ENCODE measurements at places on chromosomes 16 and 17.

GRCh38 chr17:51857052-51857597 is 301.4 kb downstream of the CA10 start:
- peak; percentile 42 for DNase-seq

GRCh38 chr17:7224110-7224509 is 4.4 kb downstream of the ACADVL start:
- no peak for DNase-seq

DNA sequence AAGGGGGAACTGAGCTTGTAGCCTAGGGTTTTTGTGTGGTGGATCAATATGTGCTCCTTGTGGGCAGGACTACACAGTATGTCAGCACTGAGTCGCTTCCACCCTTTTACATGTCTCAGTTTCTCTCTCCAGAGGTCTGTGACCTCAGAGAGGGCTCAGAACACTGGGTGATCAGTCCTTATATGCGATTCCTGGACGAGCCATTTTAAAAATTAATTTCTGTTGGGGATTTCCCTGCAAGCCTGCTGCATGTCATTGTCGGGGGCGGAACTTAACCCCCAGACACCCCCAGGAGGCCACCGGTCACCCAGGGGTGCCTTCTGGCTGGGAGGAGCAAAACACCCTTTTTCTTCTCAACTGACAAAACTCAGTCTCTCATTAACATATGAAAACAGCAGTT is 14.1 kb downstream of the DHRS7B start:
- no peak for DNase-seq

DNA sequence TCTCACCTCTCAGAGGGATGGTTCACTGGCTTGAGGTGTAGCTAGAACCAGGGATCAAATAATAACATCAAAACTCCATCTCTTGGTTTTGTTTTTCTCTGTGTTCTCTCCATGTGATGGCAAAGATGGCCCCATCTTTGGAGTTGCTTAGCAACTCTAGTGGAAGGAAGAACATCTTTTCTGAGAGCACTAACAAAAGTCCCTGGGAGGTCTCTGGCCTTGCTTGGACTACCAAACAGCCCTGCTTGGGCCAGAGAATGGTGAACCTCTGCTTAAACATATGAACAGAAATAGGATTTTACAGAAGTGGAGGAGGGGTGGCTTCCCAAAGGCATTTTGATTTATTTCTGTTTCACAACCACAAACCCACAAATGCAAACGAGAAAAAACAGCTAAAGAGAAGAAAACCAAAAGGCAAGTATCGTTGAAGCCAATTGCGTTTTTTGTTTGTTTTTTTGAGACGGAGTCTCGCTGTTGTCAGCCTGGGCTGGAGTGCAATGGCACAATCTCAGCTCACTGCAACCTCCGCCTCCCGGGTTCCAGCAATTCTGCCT is 13.2 kb downstream of the GABARAPL2 start:
- DNase-seq: no peak

DNA sequence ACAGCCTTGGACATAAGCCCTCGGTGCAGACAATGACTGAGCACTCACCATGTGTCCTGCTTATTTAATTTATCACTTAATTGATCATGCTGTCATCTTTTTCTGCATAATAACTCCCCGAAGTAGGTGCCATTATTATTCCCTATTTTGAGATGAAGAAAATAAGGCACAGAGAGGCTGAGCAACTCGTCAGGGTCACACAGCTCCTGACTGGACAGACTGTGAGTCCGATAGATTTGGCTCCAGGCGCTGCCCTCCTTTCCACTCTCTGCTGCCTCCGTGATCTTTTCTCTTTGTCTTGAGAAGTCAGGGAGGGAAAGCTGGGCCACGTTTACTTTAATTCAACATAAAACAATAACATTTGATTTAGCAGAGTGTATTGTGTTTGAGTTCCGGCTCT is 19.0 kb upstream of the N4BP1 start:
- DNase-seq: no peak

GRCh38 chr16:14097182-14097959 is 26.3 kb downstream of the MRTFB start:
- DNase-seq: no peak

GRCh38 chr17:34894964-34895363 is 66.3 kb downstream of the CCT6B start:
- no peak for DNase-seq

DNA sequence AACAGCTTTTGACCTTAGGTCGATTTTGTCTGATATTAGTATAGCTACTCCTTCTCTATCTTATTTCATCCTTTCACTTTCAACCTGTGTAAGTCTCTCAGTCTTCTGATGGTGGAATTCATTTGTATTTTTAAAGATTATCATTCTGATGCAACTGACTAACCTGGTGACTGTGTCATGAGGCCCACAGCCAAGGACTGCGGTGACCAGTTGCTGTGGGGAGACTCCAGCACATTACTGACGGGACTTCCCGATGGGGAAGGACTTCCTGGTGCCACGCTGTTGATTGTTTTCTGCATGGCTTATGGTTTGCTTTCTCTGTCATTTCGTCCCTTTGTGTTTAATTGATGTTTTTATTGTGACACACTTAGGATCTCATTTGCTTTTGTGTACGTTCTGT is 34.2 kb downstream of the RMI2 start:
- DNase-seq: no peak
